ENCODE measurements at places on chromosomes 5 and 9.

GRCh38 chr5:34790069-34790468, 48.9 kb upstream of the TTC23L start:
- DNase-seq, result no peak

- no peak for DNase-seq
Observed at GRCh38 chr9:22483528-22484070, 37.0 kb downstream of the DMRTA1 start.

- DNase-seq, result no peak
Observed at GRCh38 chr5:11174591-11174990, 413.6 kb upstream of the DAP start.

DNA sequence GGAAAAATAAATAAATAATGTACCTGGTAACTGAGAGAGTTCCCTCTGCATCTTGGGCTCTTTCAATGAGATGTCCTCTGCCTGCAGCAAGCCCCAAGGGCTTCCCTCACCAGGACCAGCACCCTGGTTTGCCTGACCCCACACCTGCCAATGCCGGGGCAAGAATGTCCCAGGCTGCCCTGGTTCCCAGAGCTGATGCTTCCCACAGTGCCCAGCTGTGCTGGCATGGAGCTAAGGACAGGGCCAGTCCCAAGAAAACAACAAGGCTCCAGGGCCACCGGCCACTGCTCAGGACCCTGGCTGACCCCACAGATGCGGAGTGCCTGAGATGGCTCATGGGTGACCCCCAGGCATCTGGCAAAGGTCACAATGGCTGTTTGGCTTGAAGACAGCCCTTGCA, 123.5 kb downstream of the KCNIP1 start:
- no peak for DNase-seq

- DNase-seq, result no peak
Observed at GRCh38 chr5:158915216-158915615, 184.5 kb downstream of the EBF1 start.

DNA sequence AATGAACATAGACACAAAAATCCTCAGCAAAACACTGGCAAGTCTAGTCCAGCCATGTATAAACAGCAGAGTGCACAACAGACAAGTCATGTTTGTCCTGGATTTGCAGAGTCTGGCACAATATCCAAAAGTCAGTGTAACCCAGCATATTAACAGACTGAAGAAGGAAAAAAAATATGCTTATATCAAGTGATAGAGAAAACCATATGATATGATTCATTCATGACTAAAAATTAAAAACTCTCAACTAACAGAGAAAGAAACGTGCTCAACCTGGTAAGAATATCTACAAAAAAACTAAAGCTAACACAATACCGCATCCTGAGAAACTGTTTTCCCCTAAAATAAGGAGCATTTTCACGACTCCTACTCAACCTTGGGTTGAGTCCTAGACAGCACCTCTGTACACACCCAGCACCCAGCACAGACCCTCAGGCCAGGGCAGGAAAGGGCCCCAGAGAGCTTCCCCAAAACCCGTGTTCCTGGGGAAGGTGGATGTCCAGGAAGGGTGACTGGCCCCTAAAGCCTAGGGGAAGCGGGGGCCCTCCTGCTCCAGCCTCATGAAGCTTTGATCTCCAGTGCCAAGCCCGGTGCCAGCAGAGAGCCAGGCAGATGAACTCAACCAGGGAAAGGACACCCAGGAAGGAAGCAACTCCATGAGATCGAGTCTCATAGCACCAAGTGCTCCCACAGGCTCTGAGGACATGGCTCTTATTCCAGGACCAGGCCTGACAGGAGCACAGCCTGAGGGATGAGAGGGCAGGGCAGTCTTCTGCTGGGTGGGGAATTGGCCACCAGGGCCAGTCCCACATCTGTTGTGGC, 38.9 kb downstream of the ADAMTS2 start:
- DNase-seq, result no peak

DNA sequence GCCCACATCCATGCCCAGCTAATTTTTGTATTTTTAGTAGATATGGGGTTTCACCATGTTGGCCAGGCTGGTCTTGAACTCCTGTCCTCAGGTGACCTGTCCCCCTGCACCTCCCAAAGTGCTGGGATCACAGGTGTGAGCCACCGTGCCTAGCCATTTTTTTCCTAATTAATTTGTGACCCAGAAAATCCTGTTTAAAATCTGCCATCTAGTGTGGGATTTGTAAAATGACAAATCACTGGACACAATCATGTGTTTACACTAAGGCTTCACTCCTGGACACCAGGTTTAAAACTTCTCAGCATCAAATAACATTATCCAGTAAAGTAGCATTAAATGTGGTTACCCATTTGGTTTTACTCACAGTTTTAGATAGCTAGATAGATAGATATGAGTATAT, 18.6 kb upstream of the KDM4C start:
- DNase-seq, result no peak

DNA sequence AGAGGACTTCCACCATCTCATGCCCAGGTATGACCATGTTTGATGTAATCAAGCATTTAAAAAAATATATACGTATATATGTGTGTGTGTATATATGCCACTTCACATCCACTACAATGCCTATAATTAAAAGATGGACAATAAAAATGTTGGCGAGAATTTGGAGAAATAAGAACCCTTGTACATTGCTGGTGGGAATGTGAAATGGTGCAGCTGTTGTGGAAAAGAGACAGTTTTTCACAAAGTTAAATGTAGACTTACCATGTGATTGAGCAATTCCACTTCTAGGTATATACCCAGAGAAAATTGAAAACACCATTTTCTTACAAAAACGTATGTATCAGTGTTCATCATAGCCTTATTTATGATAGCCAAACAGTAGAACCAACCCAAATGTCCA, 229.2 kb upstream of the WWC1 start:
- no peak for DNase-seq

DNA sequence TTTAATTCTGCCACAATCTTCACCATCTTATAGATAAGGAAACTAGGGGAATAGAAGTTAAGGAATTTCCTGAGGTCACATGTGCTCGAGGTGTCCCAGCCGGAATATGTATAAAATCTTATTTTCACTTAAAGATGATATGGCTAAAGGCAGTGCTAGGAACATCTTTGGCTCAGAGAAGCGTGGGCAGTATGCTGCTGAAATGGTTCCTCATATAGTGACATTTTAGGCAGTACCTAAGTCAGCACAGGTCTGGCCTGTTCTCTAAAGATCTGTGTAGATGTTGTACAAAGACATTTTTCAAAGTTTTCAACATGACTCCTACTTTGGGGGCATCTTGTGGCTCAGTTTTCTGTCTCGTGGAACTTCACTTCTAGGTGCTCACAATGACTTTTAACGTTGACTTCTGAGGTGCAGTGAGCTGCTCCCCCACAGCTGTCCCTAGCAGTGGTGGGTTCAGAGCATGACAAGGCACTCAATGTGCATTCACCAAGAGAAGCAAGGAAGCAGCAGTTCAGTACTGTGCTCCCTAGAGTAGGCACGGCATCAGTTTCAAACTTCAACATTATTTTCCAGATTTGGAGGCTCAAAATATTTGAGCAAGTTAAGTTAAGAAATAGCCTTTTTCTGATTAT, 40.3 kb downstream of the TNFAIP8 start:
- no peak for DNase-seq

- DNase-seq, result no peak
Observed at GRCh38 chr5:5363045-5363444, 59.4 kb upstream of the ICE1 start.

DNA sequence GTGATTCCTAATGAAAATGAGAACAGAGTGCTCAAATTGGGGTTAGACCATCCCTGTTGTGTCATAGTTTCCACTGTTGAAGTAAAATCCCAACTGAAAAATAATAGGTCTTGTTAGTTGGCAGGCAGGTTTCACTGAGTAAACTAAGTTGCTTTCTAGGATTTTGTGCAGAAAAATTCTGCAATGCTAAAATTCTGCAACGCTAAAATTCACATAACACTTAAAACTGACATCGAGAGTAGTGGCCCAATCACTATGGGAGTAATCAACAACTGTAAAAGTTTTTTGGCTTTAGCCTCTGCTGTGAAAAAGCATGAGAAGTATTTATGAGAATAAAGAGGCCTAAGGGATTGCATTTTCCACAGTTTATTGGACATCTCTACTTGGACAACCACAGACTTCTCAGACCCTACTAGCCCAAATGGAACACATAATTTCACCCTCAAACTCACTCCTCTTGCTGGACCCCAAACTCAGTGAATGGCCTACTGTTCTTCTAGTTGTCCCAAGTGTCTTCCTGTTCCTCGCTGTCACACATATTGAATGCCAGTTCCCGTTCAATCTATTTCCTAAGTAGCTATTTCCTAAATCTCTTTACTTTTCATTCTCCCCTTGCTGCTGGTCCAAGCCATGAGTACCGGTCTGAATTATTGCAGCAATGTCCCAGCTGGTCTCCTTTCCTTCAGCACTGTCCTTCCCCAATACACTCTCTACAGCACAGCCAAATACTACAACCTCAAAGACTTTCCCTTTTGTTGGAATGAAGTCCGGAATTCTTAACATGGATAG, 355.4 kb downstream of the PDE4D start:
- DNase-seq, result no peak
